CD14-positive monocyte (primary cell): ENCODE measurements at places on chromosomes 1 and 21.

GRCh38 chr1:211641942-211642341, 33.5 kb downstream of the NEK2 start:
- no peaks in the 10 kb centered on the region for H3K27me3 ChIP-seq
- no peaks in the 10 kb centered on the region for H3K36me3 ChIP-seq
- no peaks in the 10 kb centered on the region for H3K4me1 ChIP-seq
- H3K27ac ChIP-seq: no peak overlapping the region

DNA sequence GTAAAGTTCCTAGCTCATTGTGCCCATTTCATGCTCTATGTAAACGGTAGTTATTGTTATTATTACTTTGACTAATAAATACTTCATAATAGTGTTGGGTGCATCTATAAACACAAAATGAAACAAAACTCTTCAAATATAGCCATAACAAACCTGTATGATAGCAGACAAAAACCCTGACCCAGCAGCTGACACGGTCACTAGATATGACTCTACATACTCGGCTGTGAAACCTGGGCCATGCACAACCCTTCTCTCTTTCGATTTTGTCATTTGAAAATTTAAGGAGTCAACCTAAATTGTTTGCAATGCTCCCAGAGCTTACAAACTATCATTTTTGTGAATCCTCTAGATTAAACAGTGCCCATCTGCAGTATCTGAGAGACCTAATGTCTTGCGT, 8.0 kb upstream of the RGS13 start:
- H3K4me3 ChIP-seq: no peak overlapping the region
- no peak for DNase-seq
- no peaks in the 10 kb centered on the region for H3K4me1 ChIP-seq
- H3K27me3 ChIP-seq: no peaks in the 10 kb centered on the region
- H3K36me3 ChIP-seq: no peaks in the 10 kb centered on the region

GRCh38 chr1:165884009-165884689, 56.7 kb downstream of the UCK2 start:
- peak overlapping the region; percentile 69 for H3K27ac ChIP-seq
- no peak for DNase-seq
- no peaks in the 10 kb centered on the region for H3K36me3 ChIP-seq
- peaks cover 26% of the 10 kb centered on the region for H3K4me1 ChIP-seq
- no peaks in the 10 kb centered on the region for H3K27me3 ChIP-seq

DNA sequence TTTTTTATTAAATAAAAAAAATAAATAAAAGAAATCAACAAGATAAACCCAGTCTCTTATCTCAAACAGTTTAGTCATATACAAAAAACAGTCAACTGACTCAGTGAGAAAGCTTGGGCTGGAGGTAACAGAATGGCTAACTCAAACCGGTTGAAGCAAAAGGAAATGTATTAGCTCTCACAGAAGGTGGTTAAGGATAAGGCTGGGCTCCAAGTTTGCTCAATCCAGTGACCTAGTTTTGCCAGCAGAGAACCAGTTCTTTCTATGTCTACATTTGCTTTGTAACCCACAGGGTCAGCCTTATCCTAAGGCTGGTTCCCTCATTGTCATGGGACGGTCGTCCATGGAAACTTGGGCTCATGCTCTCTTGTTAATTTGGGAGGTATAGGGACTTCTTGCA, 144.5 kb upstream of the L1TD1 start:
- no peak overlapping the region for H3K4me3 ChIP-seq
- DNase-seq: no peak
- H3K27me3 ChIP-seq: no peaks in the 10 kb centered on the region
- no peaks in the 10 kb centered on the region for H3K4me1 ChIP-seq
- no peak overlapping the region for H3K27ac ChIP-seq
- no peaks in the 10 kb centered on the region for H3K36me3 ChIP-seq

- no peaks in the 10 kb centered on the region for H3K27me3 ChIP-seq
- peak overlapping the region; percentile 80 for H3K4me3 ChIP-seq
- peaks cover 16% of the 10 kb centered on the region for H3K36me3 ChIP-seq
- H3K4me1 ChIP-seq: peaks cover 31% of the 10 kb centered on the region
- peak; percentile 27 for DNase-seq
- no peak overlapping the region for H3K27ac ChIP-seq
Measured at GRCh38 chr1:155324717-155325602, 4.3 kb downstream of the RUSC1 start.

GRCh38 chr1:160094806-160095205, 3.6 kb downstream of the IGSF8 start:
- H3K36me3 ChIP-seq: peaks cover 14% of the 10 kb centered on the region
- peaks cover 36% of the 10 kb centered on the region for H3K4me1 ChIP-seq
- no peak overlapping the region for H3K4me3 ChIP-seq
- no peaks in the 10 kb centered on the region for H3K27me3 ChIP-seq

DNA sequence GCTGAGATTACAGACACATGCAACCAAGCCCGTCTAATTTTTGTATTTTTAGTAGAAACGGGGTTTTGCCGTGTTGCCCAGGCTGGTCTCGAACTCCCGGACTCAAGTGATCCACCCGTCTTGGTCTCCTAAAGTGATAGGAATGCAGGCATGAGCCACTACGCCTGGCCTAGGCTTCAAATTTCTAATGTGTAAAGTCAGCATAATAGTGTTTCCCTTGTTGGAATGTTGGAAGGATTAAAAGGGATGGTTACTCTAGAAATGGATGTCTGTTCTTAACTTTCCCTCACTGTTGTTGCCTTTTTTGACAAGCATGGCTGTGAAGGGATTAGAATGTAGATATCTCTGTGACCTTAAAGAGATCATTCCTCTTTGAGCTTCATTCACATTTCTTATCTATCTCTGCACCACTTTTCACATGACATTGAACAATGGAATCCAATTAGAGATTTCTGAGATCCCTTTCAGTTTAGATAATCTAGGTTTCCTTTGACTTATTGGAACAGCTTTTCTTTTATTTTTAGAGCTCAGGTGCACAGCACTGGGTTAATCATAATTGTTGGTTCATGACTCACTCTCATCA, 33.7 kb downstream of the NFASC start:
- H3K27me3 ChIP-seq: peaks cover 8% of the 10 kb centered on the region
- no peaks in the 10 kb centered on the region for H3K36me3 ChIP-seq
- DNase-seq: no peak
- no peak overlapping the region for H3K4me3 ChIP-seq
- H3K27ac ChIP-seq: no peak overlapping the region
- no peaks in the 10 kb centered on the region for H3K4me1 ChIP-seq

- H3K36me3 ChIP-seq: peaks cover 8% of the 10 kb centered on the region
- DNase-seq: peak; percentile 57
- peak within 1 kb of the TSS; percentile 98 for H3K27ac ChIP-seq
- H3K4me1 ChIP-seq: peaks cover 33% of the 10 kb centered on the region
- H3K27me3 ChIP-seq: no peaks in the 10 kb centered on the region
Measured at GRCh38 chr1:93180723-93181613, at the start of gene CCDC18. CCDC18 (plus strand) TSS chr1:93180724; CDS start chr1:93183362, 2,638 bp downstream.

- H3K27ac ChIP-seq: no peak overlapping the region
- no peaks in the 10 kb centered on the region for H3K27me3 ChIP-seq
- no peaks in the 10 kb centered on the region for H3K4me1 ChIP-seq
- no peak for DNase-seq
- no peak overlapping the region for H3K4me3 ChIP-seq
Measured at GRCh38 chr1:20847611-20848080, 60.5 kb upstream of the HP1BP3 start.

DNA sequence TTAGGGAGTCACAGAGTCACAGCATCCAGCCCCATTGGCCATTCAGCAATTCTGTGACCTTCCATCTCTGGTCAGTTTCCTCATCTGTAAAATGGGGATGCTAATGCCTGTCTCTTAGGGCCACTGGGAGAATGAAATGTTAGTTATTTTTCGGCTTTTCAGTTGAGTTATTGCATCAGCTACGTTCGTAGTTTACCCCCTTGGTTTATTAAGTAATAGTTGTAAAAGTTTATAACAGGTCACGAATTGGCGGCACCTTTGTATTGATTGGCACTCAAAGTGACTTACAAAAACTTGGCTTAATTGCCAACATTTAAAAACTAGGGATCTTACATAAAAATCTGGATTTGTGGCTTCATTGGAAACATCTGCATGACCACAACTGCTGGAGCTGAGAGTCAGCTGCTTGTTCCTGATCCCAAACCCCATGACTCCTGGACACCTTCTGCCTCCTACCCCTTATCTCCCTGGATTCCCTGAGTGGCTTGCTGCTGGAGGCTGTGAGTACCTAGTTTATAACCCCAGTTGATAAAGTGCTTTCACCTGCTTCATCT, 23.0 kb upstream of the SLC1A7 start:
- H3K4me3 ChIP-seq: no peak overlapping the region
- H3K27ac ChIP-seq: no peak overlapping the region
- H3K4me1 ChIP-seq: no peaks in the 10 kb centered on the region
- no peak for DNase-seq

DNA sequence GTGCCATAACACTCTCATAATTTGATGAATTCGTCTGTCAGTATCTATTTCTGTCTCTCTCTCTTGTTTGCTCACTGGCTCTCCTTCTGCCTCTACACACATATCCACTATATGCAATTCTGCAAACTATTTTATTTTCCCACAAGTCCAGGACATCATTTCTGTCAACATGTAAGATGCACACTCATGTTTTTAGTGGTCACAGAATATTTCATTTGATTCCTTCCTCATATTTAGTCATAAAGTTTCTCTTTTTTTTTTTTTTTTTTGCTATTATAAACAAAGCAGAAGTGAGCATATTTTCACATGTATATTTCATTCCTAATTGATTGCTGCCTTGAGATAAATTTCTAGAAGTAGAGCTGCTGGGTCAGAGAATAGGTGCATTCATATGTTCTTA, 165.3 kb downstream of the PGBD5 start:
- no peaks in the 10 kb centered on the region for H3K4me1 ChIP-seq
- H3K4me3 ChIP-seq: no peak overlapping the region
- H3K36me3 ChIP-seq: peaks cover 87% of the 10 kb centered on the region
- no peak for DNase-seq

- peaks cover 3% of the 10 kb centered on the region for H3K27me3 ChIP-seq
- no peaks in the 10 kb centered on the region for H3K4me1 ChIP-seq
Measured at GRCh38 chr1:38444311-38444710, 397.7 kb upstream of the POU3F1 start.

GRCh38 chr1:243493156-243494129, 237.6 kb downstream of the SDCCAG8 start:
- H3K36me3 ChIP-seq: peaks cover 12% of the 10 kb centered on the region
- no peak for DNase-seq
- H3K4me1 ChIP-seq: peaks cover 30% of the 10 kb centered on the region
- H3K4me3 ChIP-seq: no peak overlapping the region

DNA sequence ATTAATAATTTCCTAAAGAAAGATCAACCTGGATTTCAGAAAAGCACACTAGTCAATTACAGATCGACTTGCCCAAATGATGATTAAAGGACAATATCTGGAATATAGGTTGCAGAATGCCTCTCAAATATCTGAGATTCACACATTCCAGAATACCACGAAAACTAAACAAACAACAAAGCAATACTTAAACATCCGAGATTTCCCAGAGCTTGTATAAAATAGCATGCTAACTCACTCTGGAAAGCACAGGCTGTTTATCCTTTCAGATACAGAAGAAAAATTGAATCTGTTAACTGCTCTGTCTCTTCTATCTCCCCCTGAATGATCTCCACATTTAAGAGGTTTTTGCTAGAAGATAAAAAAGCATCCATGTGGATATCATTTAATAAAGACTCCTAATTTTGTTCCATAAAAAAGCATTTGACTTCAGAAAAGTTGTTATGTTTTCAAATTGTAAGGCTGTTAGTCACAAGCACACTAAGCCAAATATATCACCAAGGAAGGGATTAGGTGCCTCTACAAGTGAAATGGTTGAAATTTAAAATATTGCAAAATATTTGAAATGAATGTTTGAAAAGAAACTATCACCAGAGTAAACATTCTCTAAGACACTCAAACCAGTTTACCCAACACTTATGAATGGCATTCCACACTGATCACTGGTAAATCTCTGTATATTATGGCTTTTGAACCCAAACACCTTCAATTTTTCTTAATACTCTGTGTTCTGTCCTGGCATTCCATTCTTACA, 865.1 kb upstream of the ADAMTS5 start:
- H3K27ac ChIP-seq: no peak overlapping the region
- H3K4me1 ChIP-seq: no peaks in the 10 kb centered on the region
- H3K27me3 ChIP-seq: no peaks in the 10 kb centered on the region
- H3K36me3 ChIP-seq: no peaks in the 10 kb centered on the region
- no peak for DNase-seq
- H3K4me3 ChIP-seq: no peak overlapping the region

DNA sequence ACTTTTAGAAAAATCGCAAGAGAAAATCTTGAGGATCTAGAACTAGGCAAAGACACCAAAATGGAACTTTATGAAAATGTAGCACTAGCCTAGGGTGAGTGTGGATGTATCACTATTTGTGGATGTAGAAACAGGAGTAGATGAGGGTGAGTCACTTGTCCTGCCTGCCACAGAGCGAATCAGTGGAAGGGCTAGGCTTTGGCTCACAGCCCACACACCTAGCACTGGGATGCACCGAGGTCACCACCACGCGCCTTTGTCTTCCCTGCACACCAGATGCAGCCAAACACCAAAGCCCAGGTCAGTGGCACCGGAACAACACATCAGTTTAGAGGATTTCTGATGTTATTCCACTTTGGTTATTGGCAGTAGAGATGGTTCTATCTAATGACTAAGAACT, 38.2 kb downstream of the PKNOX1 start:
- no peaks in the 10 kb centered on the region for H3K4me1 ChIP-seq
- no peak overlapping the region for H3K27ac ChIP-seq
- no peaks in the 10 kb centered on the region for H3K27me3 ChIP-seq
- DNase-seq: no peak

GRCh38 chr1:147579934-147580537, 38.7 kb downstream of the BCL9 start:
- DNase-seq: no peak
- H3K4me1 ChIP-seq: peaks cover 9% of the 10 kb centered on the region
- H3K27me3 ChIP-seq: peaks cover 98% of the 10 kb centered on the region
- H3K36me3 ChIP-seq: no peaks in the 10 kb centered on the region
- no peak overlapping the region for H3K27ac ChIP-seq

DNA sequence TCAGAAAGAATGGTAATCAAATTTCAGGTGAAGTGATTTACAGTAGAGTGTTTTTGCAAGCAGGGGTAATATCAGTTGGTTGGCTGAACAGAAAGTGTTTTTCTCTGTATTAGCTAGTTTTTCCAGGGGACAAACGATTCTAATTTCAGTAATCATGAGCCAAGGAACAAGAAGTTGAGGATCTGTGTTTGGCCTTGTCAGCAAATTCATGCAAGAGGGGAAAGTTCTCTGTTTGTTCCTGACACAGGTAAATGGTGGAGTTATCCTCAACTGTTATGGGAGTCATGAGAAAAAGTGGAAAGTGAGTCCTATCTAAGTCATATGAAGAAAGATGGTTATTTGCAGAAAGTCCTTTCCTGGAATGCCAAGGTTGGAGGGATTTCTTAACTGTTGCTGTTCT, 24.6 kb upstream of the SLC35A3 start:
- H3K27ac ChIP-seq: no peak overlapping the region
- no peak for DNase-seq
- no peak overlapping the region for H3K4me3 ChIP-seq

- H3K27me3 ChIP-seq: no peaks in the 10 kb centered on the region
- peak overlapping the region; percentile 35 for H3K27ac ChIP-seq
- no peaks in the 10 kb centered on the region for H3K4me1 ChIP-seq
- no peak for DNase-seq
- no peak overlapping the region for H3K4me3 ChIP-seq
Measured at GRCh38 chr1:36284061-36284460, 22.1 kb upstream of the SH3D21 start.
